ENCODE measurements at places on chromosomes 5 and 9.

DNA sequence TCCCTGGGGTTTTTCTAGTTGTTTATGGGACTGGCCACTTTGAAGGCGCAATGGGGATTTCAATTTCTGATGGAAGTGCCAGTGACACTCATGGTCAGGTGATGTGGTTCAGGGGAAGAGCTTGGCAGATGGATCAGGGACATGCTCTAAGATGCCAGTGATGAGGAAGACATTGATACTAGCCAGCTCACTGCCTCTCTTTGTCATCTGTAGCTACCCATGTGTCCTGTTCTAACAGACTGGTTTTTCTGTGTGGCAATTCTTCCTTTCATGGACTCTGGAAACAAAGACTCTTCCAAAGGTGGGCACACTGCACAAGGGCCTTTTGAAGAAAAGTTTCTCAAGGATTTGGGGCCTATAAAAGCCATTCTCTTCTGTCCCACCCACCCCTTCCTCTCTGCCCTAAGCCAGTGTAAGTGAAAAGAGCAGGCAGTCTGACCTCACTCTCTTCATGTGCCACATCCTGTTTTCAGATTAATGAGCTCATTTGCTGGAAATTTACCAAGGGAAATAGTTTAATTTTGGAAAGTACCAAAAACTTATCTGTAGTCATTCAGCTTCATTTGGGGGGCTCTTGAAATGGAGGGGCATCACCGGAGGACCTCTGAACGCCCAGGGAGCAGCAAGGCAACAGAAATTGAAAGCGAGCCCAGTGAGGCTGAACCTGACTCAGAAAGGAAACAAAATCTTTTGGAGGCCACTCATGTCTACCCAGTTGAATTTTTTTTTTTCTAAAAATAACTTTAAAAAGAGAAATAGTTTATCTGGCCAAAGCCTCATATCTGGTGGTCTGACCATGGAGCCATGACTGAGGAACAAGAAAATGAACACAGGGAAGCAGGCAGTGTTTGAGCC, 4.9 kb upstream of the TRAF1 start:
- peak; percentile 75 for DNase-seq

DNA sequence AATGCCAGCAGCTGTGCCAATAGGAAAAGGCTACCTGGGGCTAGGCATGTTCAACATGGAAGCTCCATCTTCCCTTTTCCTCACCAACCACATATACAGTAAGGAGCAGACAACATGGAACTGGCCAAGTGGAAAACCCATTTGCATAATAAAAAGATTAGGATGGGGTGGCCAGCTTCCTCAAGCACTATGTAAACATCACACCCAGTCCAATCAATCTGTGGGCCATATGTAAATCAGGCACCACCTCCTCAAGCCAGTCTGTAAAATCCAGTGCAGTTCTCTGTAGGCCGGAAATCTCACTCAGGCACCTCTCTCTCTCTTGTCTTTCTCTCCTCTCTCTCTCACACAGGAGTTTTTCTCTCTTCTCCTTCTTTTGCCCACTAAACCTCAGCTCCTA, 360.2 kb upstream of the GRIA1 start:
- DNase-seq, result no peak

- DNase-seq, result no peak
Observed at GRCh38 chr9:6961845-6962522, 204.2 kb downstream of the KDM4C start.

- no peak for DNase-seq
Observed at GRCh38 chr5:117812861-117813260, 1175.5 kb downstream of the DTWD2 start.

DNA sequence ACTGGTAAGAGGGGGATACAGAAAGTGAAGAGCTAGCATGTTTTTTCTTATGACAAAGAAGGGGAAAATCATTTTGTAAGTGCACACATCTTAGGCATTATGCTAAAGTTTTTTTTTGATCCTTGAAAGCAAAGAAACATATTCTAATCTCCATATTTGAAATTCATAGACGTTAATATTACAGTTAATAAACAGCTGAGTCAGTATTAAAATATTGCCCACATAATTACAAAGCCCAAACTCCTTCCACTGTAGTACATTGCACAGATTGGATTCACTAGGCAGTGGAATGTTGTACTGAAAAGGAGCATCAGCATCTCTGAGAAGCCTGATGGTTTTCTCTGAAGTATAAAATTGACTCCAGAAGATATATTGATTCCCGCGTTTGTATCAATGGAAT, 122.6 kb downstream of the ISOC1 start:
- no peak for DNase-seq

DNA sequence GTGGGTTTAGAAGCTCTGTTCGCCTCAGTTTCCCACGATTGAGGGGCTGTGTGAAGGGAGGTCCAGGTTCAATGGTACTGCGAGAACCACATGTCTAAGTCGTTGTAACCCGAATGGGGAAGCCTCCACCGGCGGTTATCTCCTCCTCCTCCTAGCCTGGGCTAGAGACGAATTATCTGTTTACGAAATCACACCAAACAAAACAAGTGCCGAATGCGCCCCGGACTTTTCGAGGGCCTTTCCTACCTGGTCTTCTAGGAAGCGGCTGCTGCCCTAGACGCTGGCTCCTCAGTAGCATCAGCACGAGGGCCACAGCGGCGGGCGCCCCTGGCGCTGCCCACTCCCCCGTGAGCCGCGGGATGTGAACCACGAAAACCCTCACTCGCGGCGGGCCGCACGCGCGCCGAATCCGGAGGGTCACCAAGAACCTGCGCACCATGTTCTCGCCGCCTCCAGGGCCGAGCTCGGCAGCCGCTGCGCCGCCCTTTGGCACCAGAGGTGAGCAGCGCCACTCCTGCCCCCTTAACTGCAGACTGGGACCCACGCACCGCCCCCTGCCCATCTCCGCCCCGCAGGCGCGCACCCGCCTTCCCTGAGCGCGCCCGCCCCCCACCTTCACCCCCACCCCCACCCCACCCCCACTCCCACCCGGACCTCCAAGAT, at the start of gene CDKN2A:
Gene CDKN2A, minus strand, starts transcription at position 500 of the 663 bp plus-strand sequence.
- DNase-seq, result peak; percentile 69

- no peak for DNase-seq
Observed at GRCh38 chr9:114092336-114092735, 6.8 kb downstream of the KIF12 start.

GRCh38 chr5:177610770-177611445, 11.0 kb downstream of the B4GALT7 start:
- no peak for DNase-seq

DNA sequence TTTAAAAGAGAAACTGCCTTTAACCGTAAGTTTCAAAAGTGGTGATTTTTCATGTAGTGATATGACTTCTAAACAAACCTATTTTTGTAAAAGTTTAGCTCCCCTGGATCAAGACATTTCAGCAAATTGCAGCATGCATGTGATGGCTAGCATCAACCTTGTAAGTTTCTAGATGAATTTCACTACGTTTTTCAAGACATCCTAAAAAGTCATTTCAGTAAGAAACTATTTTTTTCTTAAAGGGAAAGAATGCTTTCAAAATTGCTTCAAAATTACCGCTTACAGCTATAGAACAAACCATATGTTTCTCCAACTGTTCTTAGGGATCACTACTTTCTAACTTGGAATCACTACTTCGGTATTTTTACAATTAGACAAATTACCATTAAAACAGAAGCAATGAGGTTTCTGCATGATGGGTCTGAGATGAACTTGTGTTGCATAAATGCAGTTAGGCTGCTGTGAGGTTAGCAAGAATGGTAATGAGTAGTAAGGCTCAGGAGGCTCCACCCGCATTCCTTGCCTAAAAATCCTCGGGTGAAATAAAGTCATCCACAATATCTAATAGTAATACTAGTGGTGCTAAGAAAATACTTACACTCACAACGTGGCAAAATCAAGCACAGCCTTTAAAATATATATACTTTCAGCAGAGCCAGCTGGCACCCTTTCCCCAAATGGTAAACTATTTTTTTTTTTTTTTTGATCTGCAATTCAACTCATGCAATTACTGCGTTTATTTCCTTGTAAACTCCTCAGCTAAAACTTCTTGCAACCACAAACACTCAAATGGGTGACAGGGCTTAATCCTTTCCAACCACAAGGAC, 53.8 kb downstream of the CDC14B start:
- peak; percentile 43 for DNase-seq

DNA sequence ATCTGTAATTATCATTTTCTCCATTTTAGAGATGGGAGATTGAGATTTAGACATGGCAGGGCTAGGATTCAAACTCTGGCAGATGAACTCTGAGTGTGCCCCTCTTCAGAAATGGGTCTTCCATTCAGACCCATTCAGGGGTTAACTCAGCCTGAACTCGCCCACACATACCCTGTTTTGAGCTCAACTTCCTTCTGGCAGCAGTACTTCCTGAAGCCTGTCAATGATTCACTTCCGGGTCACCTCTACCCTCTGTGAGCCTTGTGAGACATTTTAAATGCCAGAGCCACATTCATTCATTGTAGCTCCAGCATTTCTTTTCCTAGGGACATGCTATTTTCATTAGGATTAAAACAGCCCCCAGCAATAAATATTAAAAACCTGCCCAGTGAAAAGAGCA, 209.3 kb upstream of the SLC24A2 start:
- peak; percentile 41 for DNase-seq

DNA sequence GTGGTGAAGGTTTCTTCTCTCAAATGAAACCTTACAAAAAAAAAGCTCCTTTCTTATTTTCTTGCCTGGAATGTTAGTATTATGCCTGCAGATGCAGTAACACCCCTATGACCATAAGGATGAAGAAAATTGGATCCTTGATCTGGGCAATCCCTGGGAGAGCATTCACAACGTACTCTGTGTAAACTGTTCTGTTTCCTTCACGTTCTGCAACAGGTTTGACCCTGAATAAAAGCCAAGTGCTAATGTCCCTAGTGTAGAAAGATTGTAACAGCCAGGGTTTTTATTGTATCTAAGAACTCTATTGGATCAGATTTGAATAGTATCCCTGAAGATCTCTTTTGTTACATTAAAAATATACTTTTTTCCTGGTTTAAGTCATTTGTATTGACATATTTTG, 1639.6 kb upstream of the ACO1 start:
- DNase-seq, result no peak

DNA sequence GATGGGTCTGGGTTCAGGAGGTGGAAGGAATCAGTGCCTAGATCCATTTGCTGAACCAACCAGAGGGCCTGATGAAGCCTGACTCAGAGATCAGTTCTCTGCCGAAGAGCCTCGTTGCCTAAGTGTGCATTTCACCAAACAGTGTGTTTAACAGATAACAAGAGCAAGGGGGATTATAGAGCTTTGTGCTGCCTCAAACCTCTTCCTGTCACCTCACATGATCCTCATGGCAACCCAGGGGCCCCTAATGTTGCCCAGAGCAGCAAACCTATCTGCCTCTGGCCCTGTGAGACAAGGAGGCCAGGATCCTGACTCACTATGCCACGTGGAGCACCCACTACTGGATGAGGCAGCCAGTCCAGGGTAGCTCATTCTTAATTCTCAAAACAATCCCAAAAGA, 66.3 kb upstream of the EPB41L4B start:
- peak; percentile 65 for DNase-seq

DNA sequence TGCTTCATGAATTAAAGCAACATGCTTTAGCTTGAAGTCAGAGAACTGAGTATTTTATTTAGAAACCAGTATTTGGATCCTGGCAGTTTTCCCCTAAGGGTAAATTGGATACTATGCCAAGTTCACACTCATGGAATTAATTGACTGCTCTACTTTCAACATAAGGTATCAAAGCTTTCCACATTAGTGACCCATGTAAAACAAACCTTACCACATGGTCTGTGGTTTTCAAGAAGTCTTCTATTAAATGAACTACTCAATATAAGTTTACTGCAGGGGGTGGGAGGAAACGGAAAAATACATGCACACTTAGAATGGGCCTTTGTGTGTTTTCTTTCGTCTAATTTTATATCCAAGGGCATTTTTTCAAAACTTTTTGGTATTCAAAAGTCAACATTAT, 232.0 kb upstream of the FBXL7 start:
- DNase-seq, result no peak

- DNase-seq, result no peak
Observed at GRCh38 chr5:80696450-80696849, 41.7 kb upstream of the DHFR start.
